Osteoblast (primary cell): ENCODE measurements at places on chromosomes 2 and 18. TPM values are rescaled to one million over a fixed set of nuclear protein-coding genes. Genes with fewer than 3 reads are reported as not detected.
A peak's percentile ranks its signal among the peaks of the same experiment; 100 is the strongest.

The MROH2A gene
- total RNA-seq: not detected in 2 replicates

The FIGLA gene
- not detected in 2 replicates for total RNA-seq

DNA sequence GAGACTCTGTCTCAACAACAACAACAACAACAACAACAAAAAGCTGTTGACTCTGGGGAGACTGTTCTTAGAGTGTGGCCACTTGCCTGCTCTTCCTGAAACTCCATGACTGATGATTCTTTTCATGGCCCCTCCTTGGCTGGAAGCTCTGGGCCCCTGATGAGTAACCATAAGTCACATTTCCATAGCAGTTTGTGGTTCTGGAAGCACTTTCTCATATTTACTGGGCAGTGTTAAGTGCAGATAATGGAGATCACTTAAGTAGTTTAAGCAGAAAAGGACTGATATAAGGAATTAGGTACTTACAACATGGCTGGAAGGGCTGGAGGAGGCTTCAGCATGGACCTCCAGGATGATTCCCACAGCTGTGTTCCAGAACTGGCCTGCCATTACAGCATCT lies 147.3 kb upstream of the DLX2 start:
- peak; percentile 94 for DNase-seq

The RMDN2 gene
- 11.9 and 20.0 TPM in 2 replicates for total RNA-seq

DNA sequence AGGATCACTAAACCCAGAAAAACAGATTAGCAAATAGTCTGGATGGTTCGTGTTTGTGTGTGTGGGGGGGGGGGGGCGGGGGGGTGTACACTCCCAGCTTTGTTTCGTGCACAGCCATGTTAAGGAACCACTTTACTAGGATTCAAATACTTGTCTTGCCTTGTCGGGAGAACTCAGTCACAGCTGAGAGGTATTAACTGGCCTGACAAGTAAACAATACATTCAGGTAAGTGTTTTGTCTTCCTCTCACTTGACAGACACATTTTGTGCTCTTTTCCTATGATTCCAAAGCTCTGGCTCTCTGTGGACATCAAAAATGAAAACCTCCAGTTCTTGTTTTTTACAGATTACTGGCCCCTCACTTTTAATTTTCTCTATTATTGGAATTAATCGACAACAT lies 173.5 kb downstream of the LRP1B start:
- no peak for DNase-seq
